NCI-H526 (cell line): ENCODE measurements at places on chromosomes 7 and 10.

DNA sequence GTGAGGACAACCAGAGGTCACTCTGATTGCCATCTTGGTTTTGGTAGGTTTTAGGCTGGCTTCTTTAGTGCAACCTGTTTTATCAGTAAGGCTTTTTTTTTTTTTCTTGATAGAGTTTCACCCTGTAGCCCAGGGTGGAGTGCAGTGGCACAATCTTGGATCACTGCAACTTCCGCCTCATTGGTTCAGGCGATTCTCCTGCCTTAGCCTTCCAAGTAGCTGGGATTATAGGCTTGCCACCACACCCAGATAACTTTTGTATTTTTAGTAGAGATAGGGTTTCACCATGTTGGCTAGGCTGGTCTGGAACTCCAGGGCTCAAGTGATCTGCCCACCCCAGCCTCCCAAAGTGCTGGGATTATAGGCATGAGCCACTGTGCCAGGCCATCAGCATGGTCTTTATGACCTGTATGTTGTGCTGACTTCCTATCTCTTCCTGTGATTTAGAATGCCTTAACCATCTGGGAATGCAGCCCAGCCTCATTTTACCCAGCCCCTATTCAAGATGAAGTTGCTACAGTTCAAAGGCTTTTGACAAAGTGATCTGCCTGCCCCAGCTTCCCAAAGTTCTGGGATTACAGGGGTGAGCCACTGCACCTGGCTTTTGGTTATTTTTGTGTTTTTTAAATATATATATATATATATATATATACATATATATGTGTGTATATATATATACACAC lies 7.0 kb upstream of the ZNF425 start:
- DNase-seq: no peak

GRCh38 chr10:30694518-30695228 lies 65.1 kb upstream of the LYZL2 start:
- no peak for DNase-seq

DNA sequence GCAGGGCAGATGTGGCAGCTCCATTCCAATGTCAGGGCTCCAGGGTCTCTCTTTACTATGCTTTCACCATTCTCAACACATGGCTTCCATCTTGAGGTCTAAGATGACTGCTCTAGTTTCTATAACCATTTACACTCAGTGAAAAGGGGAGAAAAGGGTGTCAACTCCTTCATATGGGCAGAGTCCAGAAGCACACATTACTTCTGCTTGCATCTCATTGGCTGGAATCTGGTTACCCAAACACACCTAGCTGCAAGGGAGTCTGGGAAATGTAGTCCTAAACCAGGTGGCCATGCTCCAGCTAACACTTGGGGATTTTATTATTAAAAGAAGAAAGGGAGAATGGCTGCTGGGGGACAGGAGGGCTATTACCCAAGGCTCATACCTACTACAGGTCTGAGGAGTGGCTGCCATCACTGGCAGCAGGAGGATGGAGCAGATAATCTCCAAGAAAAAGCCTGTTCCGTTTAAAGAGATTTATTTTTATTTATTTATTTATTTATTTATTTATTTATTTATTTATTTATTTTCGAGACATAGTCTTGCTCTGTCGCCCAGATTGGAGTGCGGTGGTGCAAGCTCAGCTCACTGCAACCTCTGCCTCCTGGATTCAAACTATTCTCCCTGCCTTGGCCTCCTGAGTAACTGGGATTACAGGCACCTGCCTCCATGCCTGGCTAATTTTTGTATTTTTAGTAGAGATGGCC lies 29.1 kb upstream of the LBX1 start:
- peak; percentile 21 for DNase-seq

GRCh38 chr10:28400681-28401080 lies 97.8 kb upstream of the MPP7 start:
- DNase-seq: no peak

DNA sequence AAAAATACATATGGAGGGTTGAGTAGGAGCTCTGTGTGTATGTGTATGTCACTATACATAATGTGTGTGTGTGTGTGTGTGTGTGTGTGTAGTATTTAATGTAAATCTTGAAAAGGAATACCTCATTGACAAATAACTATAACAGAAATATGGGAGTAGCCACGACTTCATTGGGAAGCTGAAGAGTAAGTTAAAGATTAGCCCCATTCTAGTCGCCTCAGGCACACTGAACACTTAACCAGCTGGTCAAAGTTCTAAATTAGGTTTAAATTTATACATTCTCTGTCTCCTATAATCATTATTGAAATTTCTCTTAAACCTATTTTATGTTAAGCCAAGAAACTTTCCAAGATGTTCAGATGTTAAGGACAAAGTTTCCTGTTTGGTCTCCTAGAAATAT lies 45.3 kb downstream of the FAM13C start:
- DNase-seq: no peak

DNA sequence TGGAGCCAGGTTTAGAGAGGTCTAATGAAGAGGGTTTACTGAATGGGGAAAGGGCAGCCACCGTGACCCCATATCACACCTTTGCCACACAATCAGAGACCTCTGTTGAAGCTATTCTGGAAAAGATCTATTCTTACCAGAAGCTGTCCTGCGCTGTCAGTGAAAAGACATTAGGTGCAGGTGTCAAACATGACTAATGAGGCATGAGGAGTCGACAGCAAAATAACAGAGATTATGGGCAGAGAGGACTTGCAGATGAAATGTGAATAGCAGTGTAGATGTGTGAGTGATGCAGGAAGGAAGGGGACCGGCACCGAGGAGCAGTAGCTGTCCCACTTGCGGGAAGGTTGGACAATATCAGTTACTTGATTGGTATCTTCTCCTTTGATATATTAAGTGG lies 627.7 kb upstream of the GALNT17 start:
- no peak for DNase-seq

DNA sequence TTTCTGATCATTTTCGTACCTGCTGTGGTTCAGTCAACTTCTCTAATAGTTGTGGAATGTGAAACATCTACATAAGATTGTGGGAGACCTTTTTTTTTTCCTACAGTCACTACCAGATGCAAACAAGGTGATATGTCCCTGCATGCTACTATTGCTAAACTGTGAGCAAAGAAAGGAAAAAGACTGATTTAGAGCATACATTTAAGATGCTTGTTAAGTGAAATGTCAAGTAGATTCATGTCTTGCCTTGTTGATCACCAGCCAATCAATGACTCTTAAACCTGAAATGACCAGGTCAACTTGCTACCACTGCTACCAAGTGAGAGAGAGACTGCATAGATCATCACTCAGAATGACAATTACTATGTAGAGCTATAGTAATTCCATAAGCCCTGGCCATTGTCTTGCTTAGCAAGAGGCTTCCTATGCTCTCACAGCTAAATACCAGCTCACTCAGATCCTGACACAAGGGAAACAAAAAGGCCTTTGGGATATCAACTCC lies 84.3 kb upstream of the SKAP2 start:
- DNase-seq: no peak

DNA sequence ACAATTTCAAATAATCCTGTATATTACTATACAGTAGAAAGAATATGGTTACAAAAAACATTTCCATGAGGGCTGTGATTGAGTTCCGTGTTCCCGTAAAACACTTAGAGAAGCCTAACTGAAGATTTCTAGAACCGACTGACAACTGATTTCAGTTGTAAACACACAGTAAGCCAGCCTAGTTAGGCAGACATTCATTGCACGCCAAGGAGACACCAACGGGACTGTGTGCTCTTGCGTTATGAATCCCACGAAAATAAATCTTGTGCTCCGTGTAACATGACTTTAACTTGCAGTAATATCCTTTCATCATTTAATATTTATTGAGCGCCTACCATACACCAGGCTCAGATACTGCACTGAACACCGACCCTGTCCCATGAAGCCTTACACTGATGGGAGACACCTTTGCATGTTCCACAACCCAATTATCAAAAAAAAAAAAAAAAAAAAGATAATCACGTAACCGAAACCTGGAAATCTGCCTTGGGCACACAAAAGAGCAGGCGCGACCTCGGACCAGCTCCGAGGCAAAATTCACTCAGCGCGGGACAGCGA lies 420 bp upstream of the KLHL7 start:
- DNase-seq: no peak

DNA sequence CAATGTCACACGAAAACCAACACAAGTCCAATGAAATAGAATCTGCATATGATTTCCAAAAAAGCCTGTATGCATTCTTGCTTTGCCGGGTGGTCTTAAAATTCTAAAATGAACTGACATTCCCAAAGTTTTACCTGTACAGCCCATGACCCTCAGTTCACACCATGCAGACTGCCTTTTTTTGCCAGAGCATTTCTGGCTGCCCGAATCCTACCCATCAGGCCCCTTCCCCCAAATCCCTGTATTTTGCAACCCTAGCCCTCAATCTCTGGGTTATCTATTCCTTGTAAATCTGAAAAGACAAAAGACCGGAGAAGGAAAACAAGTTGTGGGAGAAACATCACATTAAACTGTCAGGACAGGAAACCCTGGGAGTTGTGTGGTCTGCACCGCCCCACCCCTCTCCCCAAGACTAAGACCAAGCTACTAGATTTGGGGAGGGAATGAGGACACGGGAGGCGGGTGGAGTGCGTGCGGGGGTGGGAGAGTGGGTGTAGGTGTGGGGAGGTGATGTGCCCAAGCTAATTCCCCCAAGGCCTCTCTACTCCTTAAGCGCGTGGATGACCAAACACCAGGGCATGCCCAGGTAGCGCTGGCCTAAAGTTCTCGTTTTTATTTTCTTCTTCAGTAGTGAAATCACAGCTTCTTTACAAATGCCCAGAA lies 1.4 kb downstream of the JCAD start:
- DNase-seq: no peak

GRCh38 chr10:97648562-97649404 lies 8.3 kb downstream of the PI4K2A start:
- DNase-seq: no peak

GRCh38 chr7:128708235-128708634 lies 30.9 kb upstream of the CALU start:
- no peak for DNase-seq

DNA sequence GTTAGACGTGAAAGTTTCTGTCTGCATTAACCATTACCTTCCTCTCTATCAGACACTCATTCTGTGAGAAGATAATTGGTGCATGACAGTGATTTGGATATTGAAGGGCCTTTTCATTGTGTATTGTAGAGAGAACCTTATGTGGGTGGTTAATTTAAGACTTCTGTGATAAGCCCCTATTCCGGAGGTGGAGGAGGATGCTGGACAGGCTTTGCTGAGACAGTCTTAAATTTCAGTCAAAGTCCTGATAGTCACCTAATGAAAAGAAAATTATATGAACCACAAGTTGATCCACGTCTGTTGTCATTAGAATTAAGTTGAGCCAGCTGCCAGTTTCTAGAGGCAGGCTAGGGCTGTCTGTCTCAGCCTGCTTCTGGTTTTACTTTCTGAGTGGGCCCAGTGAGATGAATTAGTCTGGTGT lies 62.9 kb downstream of the CELF2 start:
- no peak for DNase-seq

DNA sequence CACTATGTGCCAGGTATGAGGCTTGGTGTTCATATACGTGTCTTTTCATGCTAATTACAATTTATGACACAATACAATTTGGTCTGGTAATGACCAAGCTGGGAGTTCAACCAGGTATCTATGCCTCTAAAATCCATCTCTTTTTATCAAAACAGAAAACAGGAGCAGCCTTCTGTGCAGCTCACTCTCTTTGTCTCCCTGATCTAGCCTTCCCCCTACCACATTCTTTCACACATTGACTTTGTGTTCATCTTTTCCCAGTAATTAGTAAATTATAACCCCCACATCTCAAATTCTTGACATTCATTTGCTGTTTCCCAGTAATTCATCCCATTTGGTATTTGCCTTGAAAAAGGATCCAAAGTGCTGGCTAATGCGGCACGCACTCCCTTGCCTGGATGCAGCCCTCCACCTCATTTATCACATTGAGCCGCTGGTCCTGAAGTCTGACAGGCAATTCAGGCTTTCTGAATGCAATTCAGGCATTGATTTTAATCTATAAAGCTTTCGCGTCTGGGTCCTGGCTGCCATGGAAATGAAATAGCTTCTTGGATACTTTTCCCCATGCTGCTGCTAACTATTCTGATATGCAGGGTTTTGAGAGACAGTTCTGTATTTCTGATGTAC lies 112.5 kb upstream of the ANKRD1 start:
- DNase-seq: no peak

DNA sequence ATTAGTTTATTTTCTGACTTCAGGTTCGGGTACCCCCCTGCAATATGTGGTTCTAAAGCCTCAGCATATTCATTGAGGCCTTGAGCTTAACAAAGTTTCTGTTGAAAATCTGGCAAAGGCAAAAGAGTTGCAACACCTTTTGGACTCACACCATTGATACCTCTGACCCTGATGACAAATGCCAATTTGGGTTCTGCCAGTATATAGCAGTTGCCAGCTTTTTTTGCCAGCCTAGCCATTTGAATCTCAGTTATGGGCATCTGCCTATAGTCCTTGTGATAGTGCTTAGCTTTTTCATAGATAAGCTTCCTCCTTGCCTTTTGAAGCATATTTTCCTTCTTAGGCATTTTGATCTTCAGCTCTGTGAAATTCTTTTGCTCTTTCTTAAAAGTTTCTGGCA lies 31.9 kb downstream of the LIPJ start:
- no peak for DNase-seq

GRCh38 chr10:84542522-84543490 lies 214.4 kb downstream of the CCSER2 start:
- DNase-seq: peak; percentile 42

- no peak for DNase-seq
Measured at GRCh38 chr7:8042796-8043535, 74.4 kb downstream of the GLCCI1 start.

DNA sequence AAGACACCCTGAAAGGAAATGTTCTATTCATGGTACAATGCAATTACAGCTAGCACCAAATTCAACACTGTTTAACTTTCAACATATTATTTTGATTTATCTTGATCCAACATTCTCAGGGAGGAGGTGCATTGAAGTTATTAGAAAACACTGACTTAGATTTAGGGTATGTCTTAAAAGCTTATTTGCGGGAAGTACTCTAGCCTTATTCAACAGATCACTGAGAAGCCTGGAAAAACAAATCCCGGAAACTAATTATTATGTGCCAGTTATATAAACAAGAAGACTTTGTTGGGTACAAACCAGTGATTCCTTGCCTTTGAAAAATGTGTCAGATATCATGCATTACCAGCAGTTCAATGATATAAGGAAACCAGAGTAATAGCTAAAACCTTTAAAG lies 160.1 kb downstream of the CFTR start:
- no peak for DNase-seq

DNA sequence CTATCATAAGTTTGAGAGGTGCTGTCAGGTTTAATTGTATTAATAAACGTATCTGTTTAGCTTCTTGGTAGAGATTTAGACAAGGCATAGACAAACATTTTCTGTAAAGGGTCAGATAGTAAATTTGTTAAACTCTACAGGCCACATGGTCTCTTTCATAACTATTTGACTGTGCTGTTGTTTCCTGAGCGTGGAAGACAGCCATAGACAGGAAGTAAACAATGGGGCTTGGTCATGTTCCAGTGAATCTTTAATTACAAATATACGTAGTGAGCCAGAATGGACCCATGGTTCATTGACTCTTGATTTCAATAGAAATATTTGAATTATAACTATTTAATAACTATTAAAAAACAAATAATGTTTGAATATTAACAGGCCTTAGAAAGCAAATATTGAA lies 451.1 kb downstream of the SH2D4B start:
- DNase-seq: no peak
